Activated CD4-positive, alpha-beta memory T cell treated with anti-CD3 and anti-CD28 coated beads for 36 hours (primary cell): ENCODE measurements at places on chromosomes 4 and X. TPM values are rescaled to one million over a fixed set of nuclear protein-coding genes. Genes with fewer than 3 reads are reported as not detected.

The ETDB gene
- total RNA-seq = not detected

DNA sequence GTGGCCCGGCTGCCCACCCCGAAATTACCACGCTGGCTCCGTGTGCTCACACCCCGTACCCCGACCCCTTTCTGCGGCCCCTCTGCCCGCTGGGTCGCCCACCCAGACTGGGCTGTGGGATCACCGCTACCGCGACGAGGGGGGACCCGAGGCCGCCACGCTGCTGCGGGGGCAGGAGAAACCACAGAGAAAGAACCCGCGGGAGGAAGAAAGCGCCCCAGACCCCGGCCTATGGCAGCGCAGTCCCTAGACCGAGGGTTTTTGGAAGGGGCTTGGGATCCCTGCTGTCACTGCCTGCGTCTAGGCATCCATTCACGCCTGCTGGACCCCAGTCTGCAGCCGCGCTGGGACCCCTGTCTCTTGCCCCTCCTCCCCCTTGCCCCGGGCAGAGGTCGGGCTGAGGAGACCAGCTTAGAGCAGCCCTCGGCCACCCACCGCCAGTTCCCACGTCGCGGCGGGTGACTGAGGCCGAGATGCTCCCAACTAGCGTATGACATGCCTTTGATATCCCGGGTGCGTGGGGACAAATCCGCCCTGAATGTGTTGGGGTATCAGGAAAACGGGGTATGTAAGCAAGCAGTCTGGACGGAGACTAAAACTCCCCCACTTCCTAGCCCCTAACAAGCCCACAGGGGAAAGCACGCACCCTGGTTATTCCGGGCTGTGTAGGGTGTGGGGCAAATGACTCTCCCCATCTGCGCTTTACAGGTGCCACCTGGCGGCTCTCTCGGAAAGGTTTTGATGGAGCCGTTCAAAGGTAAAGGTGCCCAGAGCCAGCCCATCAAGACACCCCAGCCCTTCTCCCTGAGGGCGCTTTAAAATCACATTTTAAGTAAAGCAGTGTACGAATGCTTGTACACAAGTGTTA is 862 bp upstream of the INPP4B start:
- DNase-seq = peak; percentile 87

GRCh38 chr4:83890231-83890630 is 354.3 kb downstream of the GPAT3 start:
- no peak for DNase-seq

DNA sequence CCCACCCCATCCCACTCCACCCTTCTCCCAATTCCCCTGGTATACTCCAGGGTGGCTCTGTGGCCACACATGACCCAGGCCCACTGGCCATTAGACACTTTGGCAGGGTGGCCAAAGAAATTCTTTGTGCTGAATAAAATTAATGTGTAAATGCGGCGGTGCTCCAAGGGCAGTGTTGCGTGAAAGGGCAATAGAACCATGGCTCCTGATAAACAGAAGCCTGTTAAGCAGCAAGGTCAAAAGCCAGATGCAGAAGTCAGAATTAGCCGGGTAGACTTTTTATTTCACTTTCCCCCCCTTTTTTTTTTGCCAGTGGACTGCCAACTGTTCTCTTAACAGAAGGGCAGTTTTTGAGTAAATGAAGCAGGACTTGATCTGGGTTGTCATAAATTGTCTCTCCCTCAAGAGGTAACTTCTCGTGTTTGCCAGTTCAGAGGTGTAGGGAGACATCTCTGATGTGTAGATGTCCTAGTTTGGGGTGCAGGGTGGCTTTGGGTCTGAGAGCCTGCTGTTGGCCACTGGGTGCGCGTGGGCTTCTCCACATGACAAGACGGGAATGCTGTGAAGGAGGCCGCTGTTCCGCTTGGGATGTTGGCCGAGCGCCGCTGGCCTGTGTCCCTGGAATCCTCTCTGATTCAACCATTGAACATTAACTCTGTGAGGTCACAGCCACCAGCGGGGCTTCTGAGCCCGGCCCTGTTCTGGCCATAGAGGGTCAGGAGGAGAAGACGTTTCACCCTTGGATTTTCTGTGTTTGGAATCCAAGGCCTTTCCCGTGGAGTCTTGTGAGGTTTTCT is 139.5 kb downstream of the TBL1X start:
- DNase-seq = no peak

- no peak for DNase-seq
Measured at GRCh38 chr4:185735866-185736400, 76.1 kb downstream of the SORBS2 start.
